CD4-positive, alpha-beta T cell treated with Interleukin-12 subunit alpha and Interleukin-12 subunit beta, for 1 hour (primary cell): ENCODE measurements at places on chromosomes 2 and 18.

DNA sequence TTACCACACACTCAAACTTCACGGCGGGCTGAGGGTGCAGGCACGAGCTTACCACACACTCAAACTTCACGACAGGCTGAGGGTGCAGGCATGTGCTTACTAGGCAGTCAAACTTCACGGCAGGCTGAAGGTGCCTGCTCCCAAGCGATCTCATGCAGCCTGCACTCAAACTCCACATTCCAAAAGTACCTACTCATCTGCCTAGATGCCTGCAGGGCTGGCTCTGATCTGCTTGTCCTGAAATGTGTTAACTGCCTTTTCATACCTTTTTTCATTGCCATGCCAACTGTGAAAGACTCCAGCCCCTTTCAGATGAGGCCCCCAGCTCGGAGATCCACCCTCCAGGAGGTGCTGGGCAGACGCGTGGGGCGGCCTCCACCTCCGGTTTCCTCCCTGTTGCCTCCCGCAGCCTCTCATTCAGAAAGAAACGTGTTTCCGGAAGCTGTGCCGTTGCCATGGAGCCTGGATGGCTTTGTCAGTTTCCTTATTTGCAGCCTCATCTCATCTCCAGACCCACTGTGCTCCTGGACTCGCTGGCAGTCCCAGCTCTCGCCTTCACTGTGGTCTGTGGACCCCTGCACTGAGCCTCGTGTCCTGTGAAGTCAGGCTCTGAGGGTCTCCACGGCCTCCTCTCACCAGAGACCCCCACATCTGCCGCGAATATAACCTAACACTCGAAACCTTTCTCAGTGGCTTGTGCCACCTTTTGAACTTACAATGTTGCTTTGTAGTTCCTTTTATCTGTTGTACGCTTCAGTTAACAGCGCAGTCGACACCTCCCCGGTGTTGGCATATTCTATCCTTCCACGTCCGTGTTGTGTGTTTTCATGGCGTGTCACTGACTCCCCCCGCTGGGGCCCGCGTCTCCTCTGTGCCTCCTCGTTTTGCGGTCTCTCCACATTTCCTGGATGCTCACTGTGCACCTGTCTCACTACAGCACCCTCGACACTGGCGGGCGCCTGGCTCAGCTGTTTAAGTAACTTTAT lies 106.1 kb upstream of the ALKAL2 start:
- peak; percentile 61 for DNase-seq

GRCh38 chr2:226020176-226020575 lies 620.7 kb downstream of the NYAP2 start:
- DNase-seq = no peak

GRCh38 chr2:207658156-207658555 lies 33.0 kb upstream of the METTL21A start:
- no peak for DNase-seq

DNA sequence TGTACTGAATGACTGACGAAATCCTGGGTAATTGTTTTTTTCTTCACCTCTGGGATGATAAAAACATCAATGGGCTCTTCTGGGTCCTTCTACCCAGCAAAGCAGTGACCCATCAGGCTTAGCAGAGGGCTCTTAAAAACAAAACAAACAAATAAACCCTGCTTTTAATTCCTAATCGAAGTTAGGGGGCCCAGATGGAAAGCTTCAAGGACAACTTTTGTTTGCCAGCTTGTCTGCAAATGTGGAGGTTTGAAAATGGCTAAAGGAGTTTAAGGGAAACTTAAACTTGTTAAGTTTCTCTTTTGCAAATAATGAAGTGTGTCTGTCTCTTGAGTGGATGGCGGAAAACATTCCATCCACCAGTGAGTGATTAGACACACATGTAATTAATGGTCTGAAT lies 327.2 kb downstream of the SATB2 start:
- DNase-seq = no peak

- peak; percentile 13 for DNase-seq
Observed at GRCh38 chr18:48797841-48798255, 152.9 kb downstream of the SMAD7 start.

GRCh38 chr2:37629529-37629928 lies 41.9 kb downstream of the CDC42EP3 start:
- DNase-seq = no peak

GRCh38 chr18:43382641-43383403 lies 105.5 kb upstream of the SYT4 start:
- no peak for DNase-seq

DNA sequence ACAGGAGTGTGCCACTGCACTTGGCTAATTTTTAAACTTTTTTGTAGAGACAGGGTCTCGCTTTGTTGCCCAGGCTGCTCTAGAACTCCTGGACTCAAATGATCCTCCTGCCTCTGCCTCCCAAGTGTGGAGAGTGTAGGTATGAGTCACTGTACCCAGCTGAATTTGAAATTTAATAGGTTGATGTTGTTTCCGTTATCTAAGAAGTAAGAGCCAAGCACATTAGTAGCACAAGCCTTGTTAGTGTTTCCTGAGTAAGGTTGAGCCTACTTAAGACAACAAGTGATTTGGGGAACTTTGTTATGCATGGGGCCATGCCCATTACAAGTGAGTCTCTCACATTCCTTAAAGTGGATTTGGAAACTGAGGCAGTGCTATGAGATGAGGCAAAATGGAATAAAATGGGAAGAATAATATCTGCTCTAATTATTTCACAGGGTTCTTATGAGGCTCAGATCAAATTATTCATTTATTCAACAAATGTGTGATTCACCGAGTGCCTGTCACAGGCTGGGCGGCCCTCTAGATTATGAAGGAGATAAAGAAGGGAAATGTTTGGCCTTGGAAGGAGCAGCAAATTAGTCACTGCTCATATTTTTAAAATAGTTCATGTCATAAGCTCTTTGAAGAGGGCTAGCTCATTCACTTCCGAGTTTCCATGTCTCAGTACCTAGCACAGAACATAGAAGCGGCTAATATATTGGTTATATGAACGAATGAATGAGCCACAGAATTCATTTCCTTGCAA lies 217.2 kb downstream of the LDLRAD4 start:
- no peak for DNase-seq

- DNase-seq = no peak
Observed at GRCh38 chr2:217106650-217107014, 246.8 kb upstream of the TNP1 start.

- DNase-seq = no peak
Observed at GRCh38 chr2:23026671-23027070, 358.3 kb upstream of the KLHL29 start.

DNA sequence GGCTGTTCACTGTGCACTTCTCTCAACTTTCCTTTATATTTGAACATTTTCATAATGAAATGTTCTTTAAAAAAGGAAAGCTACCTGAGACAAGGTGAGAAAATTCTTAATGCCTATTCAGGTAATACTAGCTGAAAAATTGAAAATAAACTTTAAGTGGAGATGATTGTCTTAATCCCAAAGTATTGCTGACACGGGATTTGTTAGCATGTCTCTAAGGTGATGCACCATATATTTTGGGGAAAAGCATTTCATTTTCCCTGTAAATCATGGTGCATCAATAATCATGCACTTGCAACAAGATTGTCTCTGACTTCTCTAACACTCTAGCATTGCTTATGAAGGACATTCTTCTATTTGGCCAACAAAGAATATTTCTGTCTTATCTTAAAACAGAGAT lies 848.0 kb downstream of the DPP10 start:
- DNase-seq = no peak

- DNase-seq = no peak
Observed at GRCh38 chr2:207996848-207997247, 28.5 kb downstream of the PLEKHM3 start.

DNA sequence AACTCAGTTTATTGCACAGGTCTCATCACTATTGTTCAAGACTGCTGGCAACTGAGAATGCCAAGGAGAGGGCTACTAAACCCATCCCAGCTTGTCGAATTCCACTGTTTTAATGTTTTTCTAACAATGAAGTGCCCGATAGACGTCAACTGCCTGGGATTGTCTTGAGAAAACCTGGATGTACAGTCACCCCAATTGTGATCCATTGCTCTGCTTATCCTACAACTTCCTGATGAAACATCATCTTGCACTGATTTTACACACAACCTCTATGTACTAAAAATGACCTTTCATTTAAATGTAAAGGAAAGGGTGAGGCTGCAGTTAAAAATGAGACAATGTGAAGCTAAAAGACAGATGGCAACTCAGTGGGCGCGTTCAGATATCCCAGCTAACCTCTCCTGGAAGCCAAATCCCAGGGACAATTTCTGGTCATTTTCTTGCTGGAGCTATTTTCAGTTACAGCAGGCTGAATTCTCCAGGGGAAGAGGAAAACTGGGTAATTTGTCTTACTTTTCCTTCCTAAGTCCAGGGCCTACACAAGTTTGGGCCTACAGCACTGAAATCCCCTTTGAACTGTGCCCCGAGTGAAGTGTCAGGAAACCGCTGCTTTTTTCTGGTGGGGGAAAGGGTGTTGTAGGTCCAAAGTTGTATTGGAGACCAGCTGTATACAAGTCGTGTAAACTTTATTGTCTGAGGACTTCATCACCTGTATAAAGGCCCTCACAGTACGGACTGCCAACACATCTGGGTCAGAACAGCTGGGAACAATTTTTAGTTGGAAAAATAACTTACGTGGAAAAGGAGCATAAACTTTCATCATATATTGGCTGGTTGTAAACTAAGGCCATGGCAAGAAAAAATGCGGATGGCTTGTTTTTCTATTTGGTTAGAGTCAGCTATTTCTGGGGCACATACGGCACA lies 68.9 kb upstream of the LTBP1 start:
- DNase-seq = no peak

DNA sequence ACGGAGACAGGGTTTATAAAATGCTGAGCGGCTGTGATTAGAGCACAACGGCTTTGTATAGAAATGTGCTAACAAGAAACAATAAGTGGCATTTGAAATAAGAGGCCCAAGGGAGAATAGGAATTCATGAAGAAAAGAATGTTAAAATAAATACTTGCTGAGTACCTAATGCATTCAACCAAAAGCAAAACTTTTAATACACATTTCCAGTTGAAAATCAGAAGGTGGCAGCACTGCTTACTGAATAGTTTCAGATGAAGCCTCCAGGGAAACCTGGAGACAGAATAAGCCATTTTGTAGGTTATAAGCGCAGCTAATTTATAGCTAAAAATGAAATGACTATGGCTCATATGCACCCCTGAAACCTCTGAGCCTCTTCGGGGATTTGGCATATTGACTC lies 286.6 kb downstream of the DPP10 start:
- DNase-seq = no peak

- DNase-seq = no peak
Observed at GRCh38 chr2:130823886-130824491, 12.7 kb upstream of the ARHGEF4 start.
